Non-pigmented ciliary epithelial cell (primary cell): ENCODE measurements at places on chromosomes 6 and 20.

GRCh38 chr20:22974354-22974753 is 60.8 kb upstream of the SSTR4 start:
- DNase-seq, result peak; percentile 2

DNA sequence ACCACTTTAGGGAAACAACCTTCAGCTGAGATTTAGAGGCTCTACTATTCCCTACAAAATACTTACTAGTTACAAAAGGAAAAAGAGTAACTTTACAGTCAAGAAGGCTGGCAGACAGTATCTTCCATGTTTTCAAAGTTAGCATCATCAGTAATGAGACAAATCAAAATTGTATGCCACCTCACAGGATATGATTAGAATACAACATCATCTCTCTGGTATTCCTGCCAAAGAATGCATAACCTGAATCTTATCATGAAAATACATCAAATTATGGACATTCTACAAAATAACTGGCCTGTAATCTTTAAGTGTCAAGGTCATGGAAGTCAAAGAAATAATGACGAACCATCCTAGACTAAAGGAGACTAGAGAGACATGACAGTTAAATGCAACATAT is 38.4 kb downstream of the CDK5RAP1 start:
- DNase-seq, result no peak

DNA sequence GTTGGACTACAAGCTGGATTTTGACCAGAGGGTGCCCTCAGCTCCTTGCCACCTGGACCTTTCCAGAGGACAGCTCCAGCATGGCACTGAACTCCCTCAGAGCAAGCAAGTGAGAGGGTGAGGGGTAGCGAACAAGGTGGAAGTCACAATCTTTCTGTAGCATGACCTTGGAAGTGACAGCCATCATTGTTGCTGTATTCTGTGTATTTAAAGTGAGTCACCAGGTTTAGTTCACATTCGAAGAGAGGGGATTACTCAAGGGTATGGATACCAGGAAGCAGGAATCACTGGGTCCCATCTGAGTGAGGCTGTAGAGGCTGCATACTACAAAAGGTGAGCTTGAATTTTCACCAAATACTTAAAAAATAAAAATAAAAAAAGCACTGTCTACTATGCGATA is 280.0 kb upstream of the SPTLC3 start:
- no peak for DNase-seq

DNA sequence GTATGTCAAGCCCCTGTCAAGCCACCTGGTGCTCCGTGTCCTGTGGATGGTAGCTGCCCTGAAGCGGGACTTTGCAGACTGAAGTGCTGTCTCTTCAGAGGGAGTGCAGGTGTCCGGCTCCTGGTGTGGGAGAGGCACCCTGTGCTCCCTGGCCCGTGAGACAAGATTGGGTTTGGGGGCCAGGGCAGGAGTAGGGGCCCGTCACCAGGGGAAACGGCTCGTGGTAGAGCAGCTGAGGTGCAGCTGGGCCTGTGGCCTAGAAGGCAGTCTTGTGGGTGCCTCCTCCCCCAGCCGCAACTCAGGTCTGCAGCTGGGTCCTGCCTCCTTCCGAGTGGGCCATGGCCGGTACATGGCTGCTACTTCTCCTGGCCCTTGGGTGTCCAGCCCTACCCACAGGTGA is at the start of gene PTCRA:
Gene PTCRA, plus strand, starts transcription at position 322 of the 400 bp plus-strand sequence. Its CDS starts 17 bp downstream, at position 339.
- DNase-seq, result no peak

- no peak for DNase-seq
Observed at GRCh38 chr6:63529498-63529897, 42.8 kb upstream of the LOC128125822 start.

DNA sequence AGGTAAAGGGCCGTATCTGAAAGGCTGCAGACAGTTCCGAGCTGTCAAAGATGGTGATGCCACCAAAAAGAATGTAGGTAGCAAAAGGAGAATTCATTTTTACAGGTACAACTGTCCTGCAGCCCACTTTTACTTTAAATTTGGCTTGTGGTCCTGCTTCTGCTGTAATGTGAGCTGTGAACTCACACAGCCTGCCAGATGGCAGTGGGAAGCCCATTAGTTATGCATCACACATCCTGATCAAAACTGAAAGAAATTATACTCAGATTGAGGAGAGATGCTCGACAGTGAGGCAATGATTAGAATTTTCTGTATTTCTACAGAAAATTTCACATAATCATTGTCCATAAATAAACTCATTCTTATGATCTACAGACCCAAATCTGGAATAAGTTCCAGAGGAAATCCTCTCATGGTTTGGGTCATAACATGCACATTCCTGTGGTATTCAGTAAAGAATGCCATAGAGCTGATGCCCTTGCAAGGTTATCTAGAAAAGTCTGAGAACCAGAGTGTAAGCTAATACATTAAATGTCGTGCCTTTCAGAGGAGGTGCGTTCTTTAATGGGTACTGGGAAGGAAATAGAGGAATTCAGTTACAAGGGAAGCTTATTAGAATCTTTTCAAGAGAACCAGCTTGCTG is 23.9 kb upstream of the E2F3 start:
- peak; percentile 81 for DNase-seq

DNA sequence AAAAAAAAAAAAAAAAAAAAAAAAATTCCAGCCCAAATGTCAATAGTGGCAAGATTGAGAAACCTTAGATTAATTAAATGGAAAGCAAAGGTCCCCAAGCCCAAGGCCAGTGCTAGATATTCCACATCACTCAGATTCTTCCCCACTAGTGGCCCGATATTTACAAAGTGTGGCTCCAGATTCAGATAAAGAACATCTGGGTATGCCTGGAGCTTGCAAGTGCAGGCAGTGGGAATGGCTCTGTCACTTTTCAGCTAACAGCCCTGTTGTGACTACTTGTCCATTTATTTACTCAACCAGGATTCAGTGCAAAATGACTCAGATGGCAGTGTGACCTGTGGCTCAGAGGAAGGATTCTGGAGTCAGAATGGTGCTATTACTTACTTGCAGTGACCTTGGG is 8.2 kb upstream of the KCNB1 start:
- no peak for DNase-seq

- no peak for DNase-seq
Observed at GRCh38 chr20:25321262-25321831, 69.3 kb downstream of the ABHD12 start.

GRCh38 chr6:45757443-45758130 is 258.1 kb downstream of the CLIC5 start:
- DNase-seq, result no peak

DNA sequence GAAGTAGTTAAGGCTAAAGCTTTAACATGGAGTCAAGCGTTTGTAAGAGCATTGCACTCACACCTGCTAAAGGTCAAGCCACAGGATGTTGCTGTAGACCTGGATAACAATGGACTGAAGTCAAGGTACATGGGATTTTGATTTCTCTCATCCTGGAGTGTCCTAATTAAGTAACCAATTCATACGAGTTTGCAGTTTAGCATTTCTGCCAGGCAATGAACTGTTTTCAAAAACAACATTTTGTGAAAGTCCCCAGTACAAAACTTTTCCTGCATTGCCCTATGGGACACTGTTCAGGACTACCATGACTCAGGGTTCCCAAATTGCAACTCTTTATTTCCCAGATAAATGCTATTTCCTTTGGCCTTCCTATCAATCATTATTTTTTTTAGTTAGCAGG is 17.4 kb upstream of the SIRPB1 start:
- DNase-seq, result no peak

GRCh38 chr20:51966296-51966971 is 164.1 kb upstream of the SALL4 start:
- DNase-seq, result peak; percentile 49

GRCh38 chr6:66568271-66568670 is 861.2 kb upstream of the EYS start:
- DNase-seq, result no peak

- no peak for DNase-seq
Observed at GRCh38 chr20:8749986-8750385, 318.9 kb upstream of the PLCB4 start.

DNA sequence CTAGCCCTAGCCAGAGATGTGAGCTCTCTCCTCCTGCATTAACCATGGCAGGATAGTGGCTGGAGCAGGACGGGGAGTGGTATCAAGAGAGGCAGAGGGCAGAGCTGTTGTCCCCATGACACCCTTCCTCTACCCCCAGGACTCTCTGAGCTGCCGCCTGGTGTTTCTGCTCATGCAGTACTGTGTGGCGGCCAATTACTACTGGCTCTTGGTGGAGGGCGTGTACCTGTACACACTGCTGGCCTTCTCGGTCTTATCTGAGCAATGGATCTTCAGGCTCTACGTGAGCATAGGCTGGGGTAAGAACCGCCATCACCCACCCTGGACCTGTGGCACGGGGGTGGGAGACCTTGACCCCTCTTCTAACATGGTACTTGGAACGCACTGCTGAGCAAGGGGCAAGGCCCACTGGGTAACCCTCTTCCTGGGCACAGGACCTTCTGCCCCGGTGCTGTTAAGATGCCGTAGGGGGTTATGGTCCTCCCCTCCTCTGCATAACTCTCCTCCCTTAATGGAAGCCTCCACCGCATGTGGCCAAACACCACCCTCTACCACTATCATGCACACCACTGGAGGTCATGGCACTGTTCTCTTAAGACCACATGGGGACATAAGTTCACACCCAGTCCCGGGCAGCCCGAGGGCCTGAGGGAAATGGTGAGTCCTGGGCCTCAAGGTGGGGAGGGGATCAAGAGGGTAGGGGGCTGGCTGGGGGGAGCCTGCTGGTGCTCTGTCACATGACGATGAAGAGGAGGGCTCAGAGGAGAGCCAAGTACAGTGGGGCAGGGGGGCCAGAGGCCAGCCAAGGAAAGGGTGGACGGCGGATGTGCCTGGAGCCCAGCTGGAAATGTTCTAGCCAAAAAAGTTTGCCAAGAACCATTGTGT is 25.1 kb downstream of the GLP1R start:
- no peak for DNase-seq

DNA sequence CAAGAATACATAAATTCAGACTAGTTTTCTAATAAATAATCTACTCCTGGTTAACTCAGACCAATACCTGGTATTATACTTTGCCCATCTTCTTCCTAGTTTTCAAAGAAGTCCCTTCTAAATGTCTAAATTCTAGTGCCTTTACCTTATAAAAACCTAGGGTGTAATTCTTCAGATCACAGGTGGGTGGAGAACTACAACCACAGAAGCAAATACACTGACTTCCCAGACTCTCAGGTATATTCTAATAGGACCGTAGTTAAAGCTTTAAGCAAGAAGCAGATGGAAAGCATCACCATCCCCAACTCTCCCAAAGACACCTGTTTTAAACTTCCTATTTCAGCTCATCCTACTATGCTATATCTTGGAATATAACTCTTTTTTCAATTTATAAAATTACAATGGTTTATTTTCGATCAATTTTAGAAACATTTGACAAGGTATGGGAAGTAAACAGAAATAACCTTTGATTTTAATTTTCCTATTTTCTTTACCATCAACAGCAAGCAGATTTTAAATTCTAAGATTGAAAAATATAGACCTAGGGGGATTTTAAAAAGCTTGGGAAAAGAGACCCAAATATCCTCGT is 15.8 kb downstream of the MAN1A1 start:
- no peak for DNase-seq

GRCh38 chr6:121680058-121680457 is 244.6 kb downstream of the GJA1 start:
- no peak for DNase-seq

GRCh38 chr6:152380351-152380767 is 256.8 kb downstream of the SYNE1 start:
- DNase-seq, result peak; percentile 61

DNA sequence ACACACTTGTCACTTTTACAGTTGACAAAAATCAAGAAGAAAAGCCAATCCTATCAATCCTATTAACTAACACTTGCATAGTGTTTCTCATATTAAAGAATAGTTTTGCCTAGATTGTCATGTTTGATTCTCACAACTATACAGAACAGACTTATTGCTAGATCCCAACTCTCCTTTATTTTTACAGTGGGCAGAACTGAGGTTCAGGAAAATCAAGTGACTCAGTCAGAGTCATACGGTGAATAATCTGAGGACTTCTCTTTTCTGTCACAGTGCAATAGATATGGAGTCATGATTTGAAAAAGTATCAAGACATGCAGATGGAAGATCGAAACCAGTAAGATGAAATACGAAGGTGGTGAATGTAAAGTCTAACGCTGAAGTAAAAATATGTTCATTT is 195.1 kb upstream of the CITED2 start:
- DNase-seq, result no peak

GRCh38 chr6:68653074-68653705 is 18.1 kb downstream of the ADGRB3 start:
- no peak for DNase-seq

DNA sequence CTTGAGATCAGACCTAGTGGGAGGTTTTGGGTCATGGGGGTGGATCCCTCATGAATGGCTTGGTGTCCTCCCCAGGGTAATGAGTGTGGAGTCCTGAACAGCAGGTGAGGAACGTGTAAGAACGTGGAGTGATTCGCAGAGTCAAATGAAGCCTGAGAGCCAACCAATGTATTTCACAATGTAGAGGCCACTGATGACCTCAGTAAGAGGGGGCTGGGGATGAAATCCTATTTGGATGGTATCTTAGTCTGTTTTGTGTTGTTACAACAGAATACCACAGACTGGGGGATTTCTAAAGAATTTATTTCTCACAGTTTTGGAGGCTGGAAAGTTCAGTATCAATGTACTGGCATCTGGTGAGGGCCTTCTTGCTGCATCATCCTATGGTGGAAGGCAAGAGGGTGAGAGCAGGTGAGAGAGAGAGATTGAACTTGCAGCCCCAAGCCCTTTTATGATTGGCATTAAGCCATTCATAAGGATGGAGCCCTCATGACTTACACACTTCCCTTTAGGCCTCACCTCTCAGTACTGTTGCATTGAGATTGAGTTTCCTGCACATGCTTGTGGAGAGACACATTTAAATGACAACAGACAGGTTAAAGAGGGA is 47.3 kb upstream of the HIVEP1 start:
- no peak for DNase-seq

DNA sequence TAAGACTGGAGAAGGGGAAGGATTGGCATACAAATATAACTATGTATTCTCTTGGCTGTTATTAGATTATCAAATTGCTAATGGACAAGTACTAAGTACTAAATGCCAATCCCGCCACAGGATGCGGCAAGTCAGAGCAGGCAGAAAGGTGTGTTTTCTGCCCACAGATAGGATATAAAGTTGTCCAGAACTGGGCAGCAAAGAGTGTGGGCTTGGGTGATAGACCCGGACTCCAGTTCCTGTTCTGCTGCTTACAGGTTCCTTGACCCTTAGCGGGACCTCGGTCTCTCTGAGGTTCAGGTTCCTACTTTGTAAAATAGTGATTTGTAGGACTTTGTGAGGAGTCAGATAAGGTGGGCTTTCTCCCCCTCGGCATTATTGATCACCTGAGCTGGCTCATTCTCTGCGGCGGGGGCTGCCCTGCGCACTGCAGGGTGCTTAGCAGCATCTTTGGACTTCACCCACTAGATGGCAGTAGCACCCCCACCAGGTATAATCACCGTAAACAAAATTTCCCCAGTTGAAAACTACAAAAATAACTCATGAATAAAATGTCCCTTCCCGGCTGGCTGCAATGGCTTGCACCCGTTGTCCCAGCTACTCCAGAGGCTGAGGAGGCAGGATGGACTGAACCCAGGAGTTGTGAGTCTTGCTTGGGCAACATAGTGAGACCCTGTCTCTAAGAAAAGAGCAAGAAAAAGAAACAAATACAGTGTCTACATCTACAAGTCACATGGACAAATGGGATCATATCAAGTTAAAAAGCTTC is 193.1 kb downstream of the DOK5 start:
- no peak for DNase-seq

GRCh38 chr6:75466636-75467035 is 27.0 kb downstream of the FILIP1 start:
- no peak for DNase-seq

- DNase-seq, result peak; percentile 43
Observed at GRCh38 chr20:4898282-4899244, 102.7 kb downstream of the SLC23A2 start.

- peak; percentile 71 for DNase-seq
Observed at GRCh38 chr20:14775778-14776177, 438.4 kb upstream of the FLRT3 start.
